ENCODE measurements at places on chromosomes 5 and 9.

DNA sequence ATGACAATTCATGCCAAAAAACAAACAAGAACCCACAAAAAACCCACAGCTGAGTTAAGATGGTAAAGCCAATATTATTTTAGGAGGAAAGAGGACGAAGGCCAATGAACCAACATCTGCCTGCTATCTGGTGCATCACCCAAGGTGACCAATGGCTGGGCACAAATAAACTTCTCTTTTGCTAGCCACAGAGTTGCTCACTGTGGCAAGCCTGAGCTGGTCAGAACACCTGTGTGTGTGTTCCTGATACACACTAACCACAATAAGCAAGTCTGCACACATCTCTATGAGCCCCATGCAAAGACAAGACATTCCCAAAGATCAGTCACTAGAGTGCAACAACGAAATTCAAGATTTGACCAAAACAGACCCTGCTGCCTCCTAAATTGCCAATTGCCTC is 63.1 kb downstream of the RNF38 start:
- no peak for DNase-seq

DNA sequence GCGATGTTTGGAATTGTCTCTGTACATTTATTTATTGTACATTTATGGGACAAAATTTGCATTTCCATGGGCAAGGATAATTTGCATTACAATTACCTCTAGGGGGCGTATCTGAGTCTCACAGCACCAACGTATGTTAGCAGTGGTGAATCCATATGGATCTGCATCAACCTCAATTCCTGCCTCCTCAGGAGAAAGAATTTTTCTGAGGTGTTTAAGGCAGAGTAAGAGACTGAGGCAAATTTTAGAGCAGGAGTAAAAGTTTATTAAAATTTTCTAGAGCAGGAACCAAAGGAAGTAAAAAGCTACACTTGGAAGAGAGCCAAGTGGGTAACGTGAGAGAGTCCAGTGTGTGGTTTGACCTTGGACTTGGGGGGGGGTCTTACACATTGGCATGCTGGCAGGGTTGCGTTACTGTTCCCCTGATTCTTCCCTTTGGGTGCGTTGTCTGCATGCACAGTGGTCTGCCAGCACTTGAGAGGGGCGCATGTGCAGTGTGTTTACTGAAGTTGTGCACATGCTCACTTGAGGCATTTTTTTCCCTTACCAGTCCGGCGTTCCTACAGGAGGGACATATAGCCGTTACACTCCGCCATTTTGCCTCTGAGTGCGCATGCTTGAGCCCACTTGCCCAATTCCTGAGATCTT is 21.0 kb upstream of the RAB14 start:
- no peak for DNase-seq

GRCh38 chr9:131319486-131319885 is 30.0 kb downstream of the PLPP7 start:
- no peak for DNase-seq

- DNase-seq, result no peak
Measured at GRCh38 chr9:71302776-71303175, 181.4 kb upstream of the TRPM3 start.

- DNase-seq, result no peak
Measured at GRCh38 chr5:180281706-180282105, 10.2 kb downstream of the MAPK9 start.

GRCh38 chr5:154485850-154486426 is 7.9 kb upstream of the HAND1 start:
- DNase-seq, result no peak

DNA sequence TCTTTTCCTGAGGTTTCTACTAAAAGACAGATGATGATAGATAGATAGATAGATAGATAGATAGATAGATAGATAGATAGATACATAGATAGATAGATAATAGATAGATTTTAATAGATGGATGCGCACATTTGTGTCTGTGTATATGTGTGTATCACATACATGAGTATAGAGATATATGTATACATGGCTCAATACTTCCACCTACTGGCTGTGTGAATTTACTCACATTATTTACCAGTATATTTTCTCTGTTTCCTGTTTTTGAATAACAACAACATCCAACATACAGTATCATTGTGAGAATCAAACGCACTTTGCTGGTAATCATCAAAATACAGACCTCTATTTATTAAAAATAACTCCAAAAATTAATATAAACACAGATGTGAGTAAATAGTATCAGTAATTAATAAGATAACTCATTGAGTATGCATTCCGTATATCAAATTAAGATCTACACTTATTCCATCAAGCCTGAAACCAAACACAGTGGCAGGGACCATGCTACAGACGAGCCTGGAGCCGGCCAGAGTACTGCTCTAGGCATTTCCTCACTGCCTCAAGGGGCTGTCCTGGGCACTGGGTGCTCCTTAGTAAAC is 338.0 kb downstream of the SEMA5A start:
- no peak for DNase-seq

DNA sequence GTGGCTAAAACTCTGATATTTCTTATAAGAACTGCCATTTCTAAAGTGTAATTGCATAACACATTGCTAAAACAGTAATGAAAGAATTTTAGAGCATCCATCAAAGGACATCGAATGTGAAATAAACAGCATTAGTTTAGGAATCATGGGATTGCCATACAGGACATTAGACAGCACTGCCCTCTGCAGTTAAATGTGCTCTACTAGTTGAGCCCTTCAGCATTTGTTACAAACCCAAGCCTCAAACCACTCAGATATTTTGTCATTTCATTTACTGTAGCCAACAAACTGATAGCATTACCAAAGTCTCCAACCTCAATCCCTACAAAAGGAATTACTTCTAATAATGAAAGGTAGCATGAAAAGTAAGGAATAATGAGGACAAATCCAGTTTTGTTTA is 116.8 kb upstream of the COX7C start:
- DNase-seq, result no peak

DNA sequence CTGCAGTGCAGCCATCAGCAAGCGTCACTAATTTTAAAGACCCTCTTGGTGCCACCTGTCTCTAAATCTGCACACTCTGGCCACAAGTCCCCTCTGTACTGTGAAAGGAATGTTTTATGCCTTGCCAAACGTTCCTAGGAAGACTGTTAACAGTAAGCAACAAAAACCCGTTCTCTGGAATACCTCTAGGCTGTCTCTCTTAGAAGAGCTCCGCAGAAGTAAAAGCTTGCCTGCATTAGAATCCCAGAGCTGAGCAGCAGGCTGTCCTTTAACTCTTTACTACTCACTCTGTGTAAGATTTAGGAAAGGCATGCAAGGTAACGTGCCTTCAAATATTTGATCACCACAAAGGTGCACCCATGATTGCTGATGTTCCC is 53.9 kb upstream of the C9orf72 start:
- DNase-seq, result no peak

- no peak for DNase-seq
Measured at GRCh38 chr5:142208777-142209312, 100.3 kb downstream of the NDFIP1 start.

GRCh38 chr5:15566306-15566705 is 66.3 kb downstream of the FBXL7 start:
- no peak for DNase-seq

- no peak for DNase-seq
Measured at GRCh38 chr5:55319491-55319890, 11.7 kb downstream of the MTREX start.

DNA sequence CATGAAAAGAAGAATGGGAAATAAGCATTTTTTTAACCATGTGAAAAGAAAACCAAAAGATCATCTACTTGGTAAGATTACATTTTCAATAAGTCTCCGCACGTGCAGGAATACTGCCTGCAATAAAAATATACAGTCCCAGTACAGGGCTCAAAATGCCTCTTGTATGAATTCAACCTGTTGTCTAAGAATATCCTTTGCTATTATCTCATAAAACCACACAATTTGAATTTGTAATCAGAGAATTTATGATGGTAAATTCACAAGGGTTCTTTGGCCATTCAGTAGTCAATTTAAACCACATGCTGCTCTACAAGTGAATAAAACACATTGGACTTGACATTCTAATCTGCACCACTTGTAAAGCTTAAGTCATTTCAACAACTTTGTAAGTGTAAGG is 46.6 kb downstream of the ST8SIA4 start:
- DNase-seq, result no peak

DNA sequence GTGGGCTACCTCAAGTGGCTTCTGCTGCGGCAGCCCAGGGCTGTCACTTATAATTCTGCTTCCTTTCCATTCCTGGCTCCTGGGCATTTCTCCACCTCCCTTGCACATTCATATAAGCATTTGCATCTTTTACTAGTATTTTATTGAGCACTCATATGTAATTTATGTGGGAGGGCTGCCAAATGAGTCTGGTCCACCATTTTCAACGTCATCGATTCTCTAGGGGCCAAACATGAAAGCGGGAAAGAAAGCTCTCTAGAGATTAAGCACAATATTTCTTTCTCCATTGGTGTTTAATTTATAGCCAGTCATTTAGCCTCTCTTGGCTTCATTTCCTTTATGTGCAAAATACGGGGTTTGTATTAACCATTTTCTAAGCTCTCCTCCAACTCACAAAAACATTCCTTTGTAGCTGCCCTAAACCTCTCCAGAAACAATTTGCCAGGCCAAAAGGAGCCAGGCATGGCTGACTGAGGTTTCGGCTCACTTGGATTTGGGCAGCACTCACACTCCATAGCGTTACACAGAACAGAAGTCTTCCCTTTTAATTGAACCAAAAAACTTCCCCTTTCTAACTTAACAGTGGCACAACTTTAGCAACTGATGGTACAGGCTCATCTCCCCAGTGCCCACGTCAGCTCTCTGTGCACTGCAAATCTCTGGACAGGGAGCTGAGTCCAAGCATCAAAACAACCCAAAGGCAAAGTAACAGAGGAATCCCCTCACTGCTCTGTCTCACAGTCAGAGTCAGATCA is 183.5 kb downstream of the ROR2 start:
- DNase-seq, result no peak

- DNase-seq, result no peak
Measured at GRCh38 chr9:125422853-125423252, 161.2 kb downstream of the GAPVD1 start.

DNA sequence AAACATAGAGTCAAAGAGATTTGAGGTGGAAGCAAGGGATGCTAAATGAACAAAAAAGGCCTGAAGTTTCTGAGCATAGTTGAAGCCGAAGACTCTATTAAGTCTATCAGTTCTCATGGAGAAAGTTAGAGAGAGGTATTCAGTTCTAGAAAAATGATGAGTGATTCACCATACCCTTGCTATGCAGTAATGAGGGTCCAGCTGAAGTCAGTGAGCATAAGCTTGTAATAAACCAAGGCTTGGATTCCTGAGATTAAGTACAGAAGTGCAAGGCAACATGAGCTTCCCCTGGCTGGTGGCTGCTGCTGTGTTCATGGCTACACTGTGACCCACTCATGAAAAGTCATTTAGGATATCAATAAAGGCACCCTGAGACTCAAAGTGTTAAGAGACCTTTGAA is 129.7 kb upstream of the MTAP start:
- no peak for DNase-seq

DNA sequence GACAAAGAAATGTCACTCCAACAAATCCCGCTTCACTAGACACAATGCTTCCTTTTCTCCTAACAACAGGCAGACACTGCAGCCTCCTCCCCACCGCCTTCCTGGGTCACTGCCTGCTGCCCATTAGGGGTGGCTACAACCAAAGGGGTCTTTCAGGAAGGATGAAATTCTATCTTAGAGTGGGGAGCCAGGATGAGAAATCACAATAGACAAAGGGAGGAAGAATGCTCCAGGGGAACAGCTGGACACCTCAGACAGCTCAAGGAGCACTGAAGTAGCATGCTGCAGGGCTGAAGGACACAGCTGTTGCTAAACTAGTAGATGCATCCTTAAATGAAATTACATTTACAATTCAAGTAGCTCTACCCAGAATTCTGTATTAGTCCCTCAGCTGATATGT is 54.2 kb downstream of the PRELID2 start:
- DNase-seq, result no peak

GRCh38 chr5:107365320-107366109 is 305.2 kb downstream of the EFNA5 start:
- DNase-seq, result no peak

GRCh38 chr9:14479163-14479560 is 165.2 kb upstream of the NFIB start:
- no peak for DNase-seq

GRCh38 chr5:158351485-158352125 is 492.7 kb upstream of the CLINT1 start:
- no peak for DNase-seq

DNA sequence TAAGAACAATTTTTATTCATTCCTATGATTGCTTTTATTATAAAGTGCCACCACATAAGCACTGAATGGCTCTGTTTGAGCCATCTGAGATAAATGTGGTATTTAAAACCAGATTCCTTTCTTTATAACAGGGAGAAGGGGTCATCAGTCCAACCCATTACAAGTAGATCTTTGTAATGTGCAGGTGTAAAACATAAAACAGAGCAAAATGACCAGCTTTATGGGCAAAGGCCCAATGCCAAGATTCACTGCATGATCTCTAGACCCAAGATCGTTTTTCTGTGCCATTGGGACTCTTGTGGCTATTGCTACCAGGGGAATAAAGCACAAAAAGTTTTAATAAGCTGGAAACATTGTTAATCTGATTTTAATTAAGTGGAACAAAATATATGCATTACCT is 469.9 kb downstream of the PRR16 start:
- no peak for DNase-seq

DNA sequence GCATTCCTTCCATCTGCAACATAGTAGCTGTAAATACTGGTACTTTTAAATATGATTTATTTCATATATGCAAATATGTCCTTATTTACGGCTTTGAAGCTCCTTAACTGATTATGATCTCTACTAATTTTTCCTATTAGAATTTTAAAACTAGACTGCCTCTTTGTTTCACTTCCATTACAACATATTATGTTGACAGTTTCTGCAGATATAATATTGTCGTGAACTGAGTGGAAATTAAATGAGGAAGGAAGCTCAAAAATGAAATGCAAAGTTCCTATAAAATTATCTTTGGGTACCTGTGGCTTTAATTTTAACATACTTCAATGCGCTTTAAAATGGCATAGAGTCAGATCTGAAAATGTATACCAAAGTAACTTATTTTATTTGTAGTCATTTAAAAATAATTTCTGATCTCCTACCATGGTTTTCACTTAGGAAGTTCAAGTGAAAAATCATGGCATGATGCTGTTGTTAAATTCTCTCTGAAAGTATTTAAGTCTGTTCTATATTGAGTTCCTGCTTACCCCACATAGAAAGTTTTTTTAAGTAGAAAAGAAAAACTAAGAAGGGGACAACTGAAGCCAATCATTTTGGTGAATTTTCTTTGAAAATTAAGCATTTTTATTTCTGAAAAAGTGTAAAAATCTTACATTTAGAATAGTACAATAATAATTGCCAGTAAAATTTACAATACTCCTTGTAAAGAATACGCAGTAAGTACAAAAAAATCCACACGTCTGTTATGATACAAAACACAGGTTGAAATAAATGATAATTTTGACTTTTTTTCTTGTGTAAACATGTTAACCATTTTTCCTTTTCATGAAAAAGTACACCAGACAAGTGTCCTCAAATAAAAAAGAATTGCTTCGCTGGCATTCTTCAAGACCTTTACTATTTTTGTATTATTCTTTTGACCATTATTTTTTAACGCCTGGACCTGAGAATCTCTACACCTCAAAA is 2.6 kb downstream of the FOXD1 start:
- no peak for DNase-seq
